ENCODE measurements at places on chromosomes 7 and 10.

- no peak for DNase-seq
These were observed 2.0 kb downstream of the GPR85 start for GRCh38 chr7:113084496-113085172.

GRCh38 chr7:831596-832166 lies 595 bp upstream of the SUN1 start:
- no peak for DNase-seq

DNA sequence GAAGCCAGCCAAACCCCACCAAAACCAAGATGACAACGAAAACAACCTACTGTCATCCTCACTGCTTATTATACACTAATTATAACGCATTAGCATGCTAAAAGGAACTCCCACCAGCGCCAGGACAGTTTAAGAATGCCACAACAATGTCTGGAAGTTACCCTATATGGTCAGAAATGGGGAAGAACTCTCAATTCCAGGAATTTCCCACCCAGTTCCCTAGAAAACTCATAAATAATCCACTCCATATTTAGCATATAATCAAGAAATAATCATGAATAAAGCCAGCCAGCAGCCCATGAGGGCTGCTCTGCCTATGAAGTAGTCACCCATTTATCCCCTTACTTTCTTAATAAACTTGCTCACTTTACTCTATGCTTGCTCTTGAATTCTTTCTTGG lies 20.8 kb downstream of the MICU1 start:
- no peak for DNase-seq

GRCh38 chr7:92973974-92974373 lies 137.6 kb upstream of the CDK6 start:
- DNase-seq: no peak

- no peak for DNase-seq
These were observed 165.4 kb downstream of the GLI3 start for GRCh38 chr7:42071372-42072261.

DNA sequence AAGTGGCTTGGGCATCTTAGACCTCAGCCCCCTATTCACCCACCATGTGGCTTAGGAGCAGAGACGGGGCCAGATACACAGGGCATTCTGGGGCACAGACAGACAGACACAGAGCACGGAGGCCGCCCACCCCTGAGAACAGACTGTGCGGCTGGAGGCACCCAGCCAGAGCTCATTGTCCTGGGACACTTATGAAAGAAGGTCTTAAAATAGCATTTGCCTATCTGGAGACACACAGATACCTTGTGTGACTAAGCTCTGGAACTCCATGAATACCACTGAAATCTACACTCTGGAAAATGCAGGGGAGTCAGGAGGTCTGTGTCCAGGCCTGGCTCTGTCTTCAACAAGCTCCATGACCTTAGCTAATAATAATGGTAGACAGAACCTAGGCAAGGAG lies 41.4 kb upstream of the ADO start:
- no peak for DNase-seq

- DNase-seq: no peak
These were observed 164.4 kb upstream of the PRPS1L1 start for GRCh38 chr7:18191862-18192625.

- no peak for DNase-seq
These were observed 51.6 kb downstream of the GPAM start for GRCh38 chr10:112131996-112132395.

DNA sequence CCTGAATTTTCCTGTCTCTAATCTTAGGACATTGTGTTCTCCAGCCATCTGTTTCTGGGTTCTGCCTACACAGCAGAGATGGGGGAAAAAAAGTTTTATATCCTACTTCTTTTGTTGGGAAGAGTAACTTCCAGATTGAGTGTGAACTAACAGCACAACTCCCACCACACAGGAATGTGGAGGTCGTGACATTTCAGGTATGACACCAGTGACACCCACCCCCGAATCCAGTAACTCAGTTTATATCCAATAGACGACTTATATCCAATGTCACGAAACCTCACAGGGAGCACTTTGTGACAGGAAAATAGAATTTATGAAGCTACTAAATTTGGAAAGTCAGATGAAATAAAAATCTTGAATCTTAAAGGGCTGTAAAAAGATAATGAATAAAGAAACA lies 211.9 kb upstream of the GRM3 start:
- DNase-seq: no peak

DNA sequence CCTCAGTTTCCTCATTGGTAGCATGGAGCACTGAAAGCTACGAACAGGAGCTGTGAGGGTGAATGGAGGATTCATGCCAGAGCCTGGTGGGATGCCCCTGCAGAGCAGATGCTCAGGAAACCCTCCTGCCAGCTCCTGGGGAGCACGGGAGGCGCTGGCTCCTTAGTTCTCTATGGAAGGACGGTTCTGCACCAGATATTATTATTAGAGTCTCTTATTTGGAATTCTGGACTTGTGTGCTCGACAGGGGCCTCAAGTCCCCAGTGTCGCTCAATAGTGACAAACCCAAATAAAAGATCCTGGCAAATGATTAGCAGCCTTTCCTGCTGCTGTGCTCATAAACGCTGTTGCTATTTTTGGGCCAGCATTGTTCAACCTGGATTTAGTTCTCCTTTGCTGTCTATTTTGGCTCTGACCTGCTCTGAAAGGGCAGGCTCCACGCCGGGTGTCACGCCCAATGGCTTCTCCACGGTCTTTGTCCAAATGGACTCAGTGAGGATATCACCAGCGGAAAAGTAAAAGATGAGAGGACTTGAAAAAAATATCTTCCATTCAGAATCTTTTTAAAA lies 23.0 kb upstream of the KLF6 start:
- peak; percentile 49 for DNase-seq

DNA sequence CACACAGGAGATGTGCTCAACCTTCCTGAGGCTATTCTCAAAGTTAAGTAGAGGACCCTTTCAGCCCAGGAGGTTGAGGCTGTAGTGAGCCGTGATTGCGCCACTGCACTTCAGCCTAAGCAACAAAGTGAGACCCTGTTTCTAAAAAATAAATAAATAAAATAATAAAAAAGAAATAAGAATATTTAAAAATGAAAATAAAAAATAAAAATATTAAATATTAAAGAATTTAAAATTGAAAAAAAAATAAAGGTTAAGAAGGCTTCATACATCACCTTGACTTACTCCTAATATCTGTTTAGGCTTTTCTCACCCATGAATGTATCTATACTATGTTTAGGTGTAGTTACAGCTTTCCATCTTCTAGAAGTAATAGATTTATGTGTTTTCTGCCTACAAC lies 187.5 kb upstream of the AGK start:
- no peak for DNase-seq

GRCh38 chr10:68625316-68625921 lies 65.3 kb downstream of the TET1 start:
- DNase-seq: no peak

- DNase-seq: no peak
These were observed 263.6 kb downstream of the ACTR3B start for GRCh38 chr7:153023194-153023592.

DNA sequence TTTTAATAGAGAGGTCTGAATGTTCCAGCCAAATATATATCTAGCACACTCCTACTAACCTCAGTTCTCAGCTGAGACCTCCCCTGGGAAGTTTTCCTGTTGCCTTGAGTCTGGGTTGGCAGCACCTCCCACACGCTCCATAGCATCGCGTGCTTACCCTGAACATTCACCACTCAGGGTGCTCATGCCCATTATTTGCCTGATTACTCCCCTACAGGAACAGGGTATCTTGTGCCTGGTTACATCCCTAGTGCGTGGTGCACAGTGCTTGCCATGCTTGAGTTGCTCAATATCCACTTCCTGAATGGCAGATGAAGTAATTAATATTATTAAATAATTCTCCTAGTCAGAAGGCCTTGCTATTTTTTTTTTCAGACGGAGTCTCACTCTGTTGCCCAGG lies 269.9 kb upstream of the IMMP2L start:
- no peak for DNase-seq

DNA sequence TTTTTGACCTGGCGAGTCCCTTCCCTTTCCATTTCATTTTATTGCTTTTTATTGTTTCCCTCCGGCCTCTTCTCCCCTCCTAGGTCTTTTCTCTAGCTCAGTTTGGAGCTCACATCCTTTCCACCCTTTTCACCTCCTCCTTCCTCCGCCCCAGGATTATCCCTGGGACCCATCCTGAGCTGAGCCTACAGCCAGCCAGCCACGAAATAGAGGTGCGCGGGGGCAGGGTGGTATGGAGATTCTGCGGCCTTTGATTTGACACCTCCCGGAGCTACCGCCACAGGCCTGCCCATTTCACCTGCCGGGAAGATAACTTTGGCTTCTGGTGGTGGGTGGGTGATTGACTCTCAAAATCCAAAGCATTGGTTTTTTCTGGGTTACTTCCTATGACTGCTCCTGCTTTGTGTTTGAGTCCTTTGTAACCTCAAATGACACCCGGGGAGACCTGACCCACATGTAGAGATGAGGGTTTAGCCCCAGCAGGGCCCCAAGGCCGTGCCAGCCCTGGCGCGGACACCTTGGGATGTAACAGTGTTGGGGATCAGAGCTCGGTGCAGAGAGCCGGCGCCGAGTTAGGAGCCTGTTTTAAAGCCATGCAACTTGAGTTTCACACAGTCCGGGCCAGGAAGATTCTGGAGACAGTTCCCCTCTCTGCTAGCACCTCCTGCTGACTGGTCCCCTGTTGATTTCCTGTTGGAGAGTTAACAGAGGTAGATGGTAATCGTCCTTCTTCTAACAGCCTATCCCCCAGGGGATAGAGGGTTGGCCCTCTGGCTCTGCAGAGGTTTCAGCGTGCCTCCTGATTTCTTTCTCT lies 1.5 kb downstream of the DUSP5 start:
- no peak for DNase-seq

GRCh38 chr10:110667620-110668343 lies 23.6 kb downstream of the RBM20 start:
- DNase-seq: no peak

DNA sequence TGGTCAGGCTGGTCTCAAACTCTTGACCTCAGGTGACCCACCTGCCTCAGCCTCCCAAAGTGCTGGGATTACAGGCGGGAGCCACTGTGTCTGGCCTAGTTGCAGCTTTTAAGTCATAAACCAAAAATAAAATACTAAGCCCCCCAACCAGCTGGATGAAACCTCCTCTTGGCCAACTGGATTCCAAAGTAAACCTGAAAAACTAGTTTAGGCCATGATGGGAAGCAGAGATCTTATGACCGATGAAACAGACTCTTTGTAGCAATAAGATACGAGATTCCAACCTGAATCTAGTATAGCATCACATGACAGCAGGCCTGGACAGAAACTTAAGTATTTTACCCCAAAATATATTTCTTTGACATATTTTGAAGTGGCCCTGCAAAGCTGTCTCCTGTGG lies 9.1 kb upstream of the MCM10 start:
- DNase-seq: no peak

DNA sequence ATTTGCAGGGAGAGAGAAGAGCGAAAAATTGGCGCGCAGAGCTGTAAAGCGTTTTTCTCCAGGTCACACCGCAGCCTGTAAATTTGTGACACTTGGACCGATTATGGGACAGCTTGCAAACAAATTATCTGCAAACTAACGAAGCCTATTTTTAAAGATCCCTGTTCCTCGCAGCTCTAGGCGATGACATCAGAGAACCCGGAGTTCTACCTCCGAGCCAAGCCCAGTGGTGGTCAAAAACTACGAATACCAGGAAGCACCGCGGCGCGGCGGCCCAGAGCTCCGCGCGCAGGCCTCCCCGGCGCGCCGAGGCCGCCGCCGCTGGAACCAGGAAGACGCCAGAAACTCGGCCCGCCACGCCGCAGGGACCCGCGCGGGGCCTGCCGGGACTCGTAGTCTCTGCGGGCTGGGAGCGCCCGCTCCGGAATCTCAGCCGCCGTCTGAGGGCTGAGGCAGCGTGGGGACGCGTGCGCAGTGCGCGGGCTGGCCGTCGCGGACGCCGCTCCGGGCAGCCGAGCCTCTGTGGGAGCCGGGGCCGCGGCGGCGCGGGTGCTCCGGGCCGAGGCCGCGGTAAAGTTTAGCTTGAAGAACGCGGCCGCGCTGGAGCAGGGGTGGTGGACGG lies at the start of gene PLEKHA1:
PLEKHA1 (plus strand) TSS at position 472 of the 622 bp plus-strand sequence. CDS start 18,493 bp downstream, outside the sequence.
- DNase-seq: peak; percentile 92

- DNase-seq: no peak
These were observed 351.5 kb downstream of the TYW1 start for GRCh38 chr7:67348171-67348570.

- no peak for DNase-seq
These were observed 26.7 kb upstream of the CRHR2 start for GRCh38 chr7:30708983-30709382.

GRCh38 chr10:106542461-106542860 lies 622.0 kb downstream of the SORCS1 start:
- no peak for DNase-seq

DNA sequence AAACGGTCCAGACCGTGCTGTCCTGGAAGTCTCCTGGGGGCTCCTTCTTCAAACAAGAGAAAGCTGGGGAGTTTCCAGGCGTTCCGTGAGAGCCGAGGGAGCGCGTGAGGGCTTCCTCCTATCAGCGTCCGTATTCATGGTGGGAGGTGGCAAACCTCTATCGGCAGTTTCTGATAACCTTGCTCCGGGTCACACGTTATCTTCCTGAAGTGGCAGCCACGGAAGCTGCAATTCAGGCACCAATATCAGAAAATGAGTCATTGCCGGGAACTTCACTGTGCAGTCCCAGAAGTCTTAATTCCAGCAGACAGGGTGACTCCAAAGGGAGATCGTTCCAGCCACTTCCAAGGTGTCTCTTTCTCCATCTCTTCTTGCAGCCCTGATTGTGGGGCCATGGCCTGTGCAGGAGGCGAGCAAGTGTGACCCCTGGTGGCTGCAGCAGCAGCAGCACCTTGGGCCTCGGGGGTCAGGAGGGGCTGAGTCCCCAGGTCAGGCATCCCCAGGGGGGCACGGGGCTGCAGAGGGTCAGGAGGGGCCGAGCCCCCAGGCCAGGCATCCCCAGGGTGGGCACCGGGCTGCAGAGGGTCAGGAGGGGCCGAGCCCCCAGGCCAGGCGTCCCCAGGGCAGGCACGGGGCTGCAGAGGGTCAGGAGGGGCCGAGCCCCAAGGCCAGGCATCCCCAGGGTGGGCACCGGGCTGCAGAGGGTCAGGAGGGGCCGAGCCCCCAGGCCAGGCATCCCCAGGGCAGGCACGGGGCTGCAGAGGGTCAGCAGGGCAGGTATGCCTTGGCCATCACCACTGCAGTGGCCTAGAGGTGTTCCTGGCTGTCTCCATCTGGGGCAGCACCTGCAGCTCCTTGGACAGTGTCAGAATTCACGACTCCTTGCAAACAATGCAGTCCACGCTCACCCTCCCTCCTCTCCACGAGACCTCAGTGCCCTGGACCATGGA lies 538.7 kb downstream of the DNAJB6 start:
- no peak for DNase-seq

DNA sequence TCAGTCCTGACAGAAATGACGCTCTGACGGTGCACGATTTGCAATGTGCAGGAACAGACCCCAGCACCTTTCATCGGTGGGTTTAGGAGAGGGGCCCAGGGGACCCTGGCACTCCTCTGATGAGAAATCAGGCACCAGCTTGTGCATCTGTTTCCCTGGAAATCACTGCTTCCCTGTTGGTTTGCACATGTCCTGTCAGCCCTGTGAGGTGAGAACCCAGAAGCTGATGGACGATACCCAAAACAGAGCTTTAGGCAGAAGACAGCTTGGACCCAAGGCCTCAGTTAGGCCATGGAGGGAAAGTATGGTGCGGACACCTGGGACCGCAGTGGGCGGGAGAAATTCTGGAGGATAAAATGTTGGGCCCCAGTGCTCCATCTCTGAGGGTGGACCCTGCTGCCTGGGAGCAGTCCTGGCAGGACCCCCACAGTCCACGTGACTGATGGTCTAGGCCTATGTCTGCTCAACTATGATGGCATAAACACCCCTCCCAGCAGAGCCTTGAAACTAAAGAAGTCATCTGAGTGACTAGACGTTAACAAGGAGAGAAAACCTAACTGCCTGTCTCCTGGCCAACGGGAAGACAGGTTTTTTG lies 242.8 kb downstream of the PTPRN2 start:
- no peak for DNase-seq
